ENCODE measurements at places on chromosomes 12 and 14. TPM values are rescaled to one million over a fixed set of nuclear protein-coding genes. Genes with fewer than 3 reads are reported as not detected.

DNA sequence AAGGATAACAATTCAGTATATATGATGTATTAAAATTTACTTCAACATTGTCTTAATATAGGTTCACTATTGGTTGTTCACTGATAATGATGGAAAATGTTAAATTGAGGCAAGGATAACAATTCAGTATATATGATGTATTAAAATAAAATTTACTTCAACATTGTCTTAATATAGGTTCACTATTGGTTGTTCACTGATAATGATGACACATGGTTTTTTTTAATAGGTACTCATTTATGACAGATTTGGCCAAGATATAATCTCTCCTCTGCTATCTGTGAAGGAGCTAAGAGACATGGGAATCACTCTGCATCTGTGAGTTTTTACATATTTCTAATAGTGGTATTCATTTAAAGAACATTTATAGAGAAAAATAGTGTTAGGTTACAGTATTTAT is 8.1 kb downstream of the SCFD1 start:
- DNase-seq: no peak

DNA sequence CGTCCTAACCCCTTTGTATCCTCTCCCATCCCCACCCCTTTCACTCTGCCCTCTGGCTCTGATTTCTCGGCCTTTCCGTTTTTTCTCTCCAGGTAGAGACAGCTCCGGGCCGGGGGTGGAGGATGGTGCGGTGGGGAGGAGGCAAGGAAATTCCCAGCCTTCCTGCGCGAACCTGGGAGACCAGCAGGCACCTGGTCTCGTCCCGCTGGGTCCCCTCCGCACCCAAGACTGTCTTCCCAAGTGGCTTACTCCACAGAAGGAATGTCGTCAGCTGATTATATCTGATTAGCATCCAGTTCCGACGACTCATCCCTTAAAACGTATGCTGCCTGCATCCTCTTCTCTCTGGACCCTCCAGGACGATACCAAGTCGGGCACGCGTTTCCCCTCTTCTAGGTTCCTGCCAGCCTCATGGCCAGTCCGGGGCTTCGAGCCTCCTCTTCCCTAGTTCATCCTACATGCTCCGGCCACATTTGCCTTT is 42.2 kb upstream of the CAPRIN2 start:
- no peak for DNase-seq

GRCh38 chr12:53677800-53678148 is 1.9 kb upstream of the ATP5MC2 start:
- no peak for DNase-seq

GRCh38 chr14:52703225-52703624 is 3.8 kb upstream of the PSMC6 start:
- DNase-seq: no peak

DNA sequence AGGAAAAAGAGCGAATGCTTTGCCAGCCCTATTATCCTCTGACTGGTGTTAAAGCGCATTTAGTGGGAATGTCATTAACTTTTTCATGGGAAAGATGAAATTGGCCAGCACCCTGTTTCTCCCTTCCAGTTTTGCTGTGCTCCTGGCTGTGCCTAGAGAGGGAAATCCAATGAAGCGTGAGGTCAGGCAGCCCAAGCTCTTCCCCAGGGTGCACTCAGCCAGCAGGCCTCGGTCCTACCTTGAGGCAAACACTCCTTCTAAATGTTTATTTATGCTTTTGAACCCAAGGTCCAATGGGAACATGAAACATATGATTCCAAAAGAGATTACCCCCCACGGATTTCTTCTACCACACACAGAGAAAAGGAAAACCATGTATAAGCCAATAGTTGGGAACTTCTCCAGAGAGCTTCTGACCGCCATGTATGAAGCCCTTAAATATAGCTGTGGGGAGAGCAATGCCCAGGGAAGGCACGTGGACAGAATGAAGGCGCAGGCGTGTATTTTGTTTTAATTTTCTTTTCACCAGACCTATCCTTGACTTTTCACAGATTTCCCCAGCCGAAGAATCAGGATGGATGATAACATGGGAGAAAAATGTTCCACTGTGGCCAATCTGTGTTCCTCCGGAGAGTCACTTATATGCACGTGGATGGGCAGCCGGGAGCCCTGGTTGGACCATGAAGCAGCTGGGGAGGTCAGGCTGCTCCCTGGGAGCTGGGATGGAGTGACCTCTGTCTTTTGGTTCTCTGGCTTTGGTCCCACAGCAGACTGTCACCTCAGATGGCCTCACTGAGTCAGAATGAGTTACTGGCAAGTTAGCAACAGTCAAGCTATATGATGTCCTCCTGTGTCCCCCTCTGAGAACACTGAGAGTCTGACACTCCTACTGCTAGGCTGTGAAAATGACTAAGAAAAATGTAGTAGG is 37.3 kb downstream of the GPR135 start:
- DNase-seq: peak; percentile 43

DNA sequence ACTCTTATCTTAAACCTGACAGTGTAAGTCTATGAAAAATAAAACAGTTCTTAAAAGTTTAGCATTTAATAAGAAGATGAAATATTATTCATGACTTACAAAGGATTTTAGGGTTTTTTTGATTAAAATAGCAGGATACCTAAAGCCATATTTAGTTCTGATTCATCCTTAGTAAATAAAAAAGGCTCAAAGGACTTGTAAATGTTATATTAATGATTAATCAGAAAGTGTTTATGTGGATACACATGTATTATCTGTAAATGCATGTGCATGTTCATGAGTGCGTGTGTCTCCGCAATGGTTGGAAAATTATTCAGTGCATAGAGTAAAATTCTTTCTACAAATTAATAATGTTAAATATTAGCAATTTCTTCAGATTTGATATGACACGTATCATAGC is 4.4 kb downstream of the KLRF1 start:
- DNase-seq: no peak

- no peak for DNase-seq
Observed at GRCh38 chr12:27620121-27620520, 76.1 kb upstream of the REP15 start.

- no peak for DNase-seq
Observed at GRCh38 chr12:88247241-88247643, 105.1 kb downstream of the TMTC3 start.

DNA sequence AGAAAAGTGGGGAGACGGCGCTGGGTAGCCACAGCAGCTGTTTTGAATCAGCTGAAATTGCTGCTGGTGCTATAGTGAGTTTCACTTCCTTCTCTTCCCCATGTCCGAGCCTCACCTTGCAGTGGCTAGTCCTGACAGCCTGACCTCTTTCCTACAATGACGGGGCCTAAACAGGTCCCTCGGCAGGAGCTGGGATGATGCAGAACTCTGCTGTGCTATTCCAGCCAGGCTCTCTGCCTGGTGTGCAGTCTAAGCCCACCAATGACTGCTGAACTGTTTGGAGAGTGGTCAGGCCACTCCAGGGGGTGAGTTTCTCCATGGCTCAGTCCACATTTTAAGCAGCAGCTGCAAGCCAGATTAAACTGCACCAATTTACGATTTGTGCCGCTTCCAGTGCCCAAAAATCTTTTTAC is 207.3 kb downstream of the TTC7B start:
- no peak for DNase-seq

DNA sequence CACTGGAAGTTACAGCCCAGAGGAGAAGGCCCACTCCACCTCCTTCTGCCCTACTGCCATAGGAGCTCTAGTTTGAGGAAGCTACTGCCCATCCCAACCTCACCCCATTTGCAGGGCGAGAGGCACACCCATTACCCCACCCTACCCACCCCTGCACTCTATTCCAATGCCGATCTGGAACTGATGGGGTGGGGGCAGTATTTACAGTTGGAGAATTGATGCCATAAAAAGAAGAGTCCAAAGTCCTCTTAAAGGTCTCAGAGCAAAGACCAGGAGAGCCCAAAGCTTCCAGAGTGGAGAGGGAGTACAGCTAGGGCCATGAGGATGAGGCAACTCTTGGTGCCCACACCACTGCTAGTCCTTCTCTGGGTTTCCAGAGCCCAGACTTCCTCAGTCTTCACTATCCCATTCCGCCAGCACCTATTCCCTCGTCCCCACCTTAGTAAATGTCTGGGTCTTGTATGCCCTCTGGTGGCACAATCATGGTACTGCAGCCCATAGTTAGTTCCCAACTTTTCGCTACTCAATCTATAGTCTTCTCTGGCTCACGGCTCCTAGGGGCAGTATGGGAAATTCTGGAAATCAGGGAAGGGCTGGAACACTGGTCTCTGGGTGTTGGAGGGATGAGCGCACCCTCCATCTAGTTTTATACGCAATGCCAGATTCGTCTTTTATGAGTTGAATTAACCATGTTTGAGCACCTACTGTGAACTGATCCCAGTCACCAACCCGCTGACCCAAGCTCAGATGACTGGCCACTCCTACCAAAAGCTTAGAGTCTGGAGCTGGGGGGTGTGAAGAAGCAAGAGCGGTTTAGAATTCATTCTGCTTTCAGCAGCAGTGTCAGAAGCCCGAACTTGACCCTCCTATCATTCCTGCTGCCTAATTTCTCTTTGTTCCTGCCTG is 6.9 kb upstream of the ADCY6 start:
- peak; percentile 85 for DNase-seq

GRCh38 chr12:101552277-101552676 is 42.5 kb upstream of the MYBPC1 start:
- DNase-seq: peak; percentile 10

DNA sequence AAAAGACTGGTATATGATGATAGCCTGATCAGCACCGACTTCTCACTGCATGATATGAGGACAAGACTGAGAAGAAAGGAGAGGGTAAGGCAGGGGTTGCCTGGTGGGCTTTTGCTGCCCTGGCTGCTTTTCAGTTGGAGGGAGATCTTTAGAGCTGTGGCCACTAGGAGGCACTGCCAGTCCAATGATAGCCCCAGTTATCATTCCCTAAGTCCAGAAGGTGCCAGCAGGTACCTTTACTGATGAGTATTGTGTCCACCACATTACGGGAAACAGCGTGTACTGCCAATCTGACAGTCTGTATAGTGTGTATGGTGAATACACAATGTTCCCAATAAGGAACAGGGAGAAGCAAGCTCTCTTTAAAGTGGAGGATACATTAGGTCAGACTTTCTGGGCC is 55.8 kb upstream of the CCDC175 start:
- DNase-seq: no peak

DNA sequence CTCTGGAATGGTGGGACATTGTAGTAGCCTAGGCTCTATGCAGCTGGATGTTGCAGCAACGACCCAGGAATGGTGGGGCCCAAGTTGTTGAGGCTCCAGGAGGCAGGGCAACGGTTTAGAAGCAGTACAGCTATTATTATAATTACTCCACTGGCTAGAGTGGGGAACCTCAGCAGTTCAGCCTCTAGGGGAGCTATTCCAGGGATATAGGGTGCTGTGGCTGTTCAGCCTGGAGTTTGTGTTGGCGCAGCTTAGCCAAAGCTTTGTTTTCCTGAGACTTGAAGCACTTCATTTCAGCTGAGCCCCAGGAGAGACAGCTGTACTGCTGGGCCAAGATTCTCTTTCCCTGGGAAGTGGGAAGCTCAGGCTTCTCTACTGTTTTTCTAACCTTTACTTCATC is 1023.0 kb upstream of the ATXN7L3B start:
- DNase-seq: no peak

- DNase-seq: no peak
Observed at GRCh38 chr12:27400856-27401354, 45.6 kb upstream of the SMCO2 start.

GRCh38 chr12:124448241-124448954 is 119.0 kb downstream of the NCOR2 start:
- DNase-seq: no peak

DNA sequence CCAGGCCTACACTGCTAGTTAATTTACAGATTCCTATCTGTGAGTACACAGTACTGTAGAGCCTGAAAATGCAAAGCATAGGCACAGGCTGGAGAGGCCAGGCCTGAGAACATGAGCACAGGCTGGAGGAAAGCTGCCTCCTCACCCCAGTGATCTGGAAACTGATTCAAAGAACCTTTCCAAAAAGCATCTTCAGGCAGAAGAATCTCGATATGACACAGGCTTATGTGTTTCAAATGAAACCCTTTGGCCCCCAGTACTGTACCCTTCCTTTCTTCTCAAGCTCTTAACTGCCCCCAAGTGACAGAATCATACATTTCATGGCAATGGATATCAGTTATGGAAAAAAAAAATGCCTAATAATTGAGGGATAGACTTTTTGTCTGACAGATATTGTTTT is 122.0 kb downstream of the KCNC2 start:
- DNase-seq: no peak

DNA sequence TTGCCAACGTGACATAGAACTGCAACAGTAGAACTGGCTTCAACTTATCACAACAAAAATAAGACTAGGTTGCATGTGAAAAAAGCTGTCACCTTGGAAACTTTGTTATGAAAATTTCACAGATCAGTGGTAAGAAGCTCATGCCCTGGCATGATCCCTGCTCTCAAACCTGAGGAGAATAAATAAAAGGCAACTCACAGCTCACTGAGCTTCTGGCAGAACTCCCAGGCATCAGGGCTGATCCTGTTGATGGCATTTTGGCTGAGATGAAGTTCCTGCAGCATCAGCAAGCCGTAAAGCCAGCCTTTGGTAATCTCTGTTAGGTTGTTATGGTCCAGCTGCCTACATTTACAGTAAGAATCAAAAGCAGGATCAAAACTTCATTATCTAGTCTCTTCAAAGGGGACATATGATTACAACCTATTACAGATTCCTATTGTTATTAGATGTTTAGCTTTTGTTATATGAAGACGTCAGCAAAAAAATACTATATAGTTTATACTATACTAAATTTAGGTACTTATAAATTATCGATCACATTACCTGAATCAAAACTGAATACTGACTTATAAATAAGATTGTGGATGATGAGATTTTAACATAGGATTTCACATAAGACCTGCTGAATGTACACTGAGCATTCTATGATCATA is 32.0 kb downstream of the LRIG3 start:
- no peak for DNase-seq

- DNase-seq: no peak
Observed at GRCh38 chr14:103121121-103121845, 2.0 kb upstream of the TNFAIP2 start.

GRCh38 chr12:91562476-91562875 is 379.9 kb upstream of the DCN start:
- no peak for DNase-seq

- no peak for DNase-seq
Observed at GRCh38 chr12:9341260-9341585, 133.0 kb upstream of the PZP start.

GRCh38 chr12:62606654-62607053 is 140.0 kb downstream of the MON2 start:
- no peak for DNase-seq

GRCh38 chr14:52875707-52876106 is 75.1 kb downstream of the FERMT2 start:
- DNase-seq: no peak

- DNase-seq: no peak
Observed at GRCh38 chr14:77022236-77022852, 6.2 kb downstream of the IRF2BPL start.

The KRT73 gene
- not detected for total RNA-seq

The DNAJC22 gene
- under 0.01 TPM for total RNA-seq

The KRT6A gene
- not detected for total RNA-seq

The KLRC3 gene
- 2.9 TPM for total RNA-seq

The TCTN1 gene
- 35.9 TPM for total RNA-seq

The KIF26A gene
- 13.0 TPM for total RNA-seq

The ATXN2 gene
- total RNA-seq: 79.1 TPM
